Calu3 (cell line): ENCODE measurements at places on chromosomes 11 and 22. TPM values are rescaled to one million over a fixed set of nuclear protein-coding genes. Genes with fewer than 3 reads are reported as not detected.

The CD3D gene
- not detected in 2 replicates for total RNA-seq

The SAA4 gene
- 2.6 and 7.2 TPM in 2 replicates for total RNA-seq

The FDX1 gene
- 9.1 and 10.2 TPM in 2 replicates for total RNA-seq

The OR4C16 gene
- not detected in 2 replicates for total RNA-seq

The P2RY6 gene
- total RNA-seq, result 0.42 TPM in 1 of 2 replicates, not detected in the other

The SLC1A2 gene
- 0.37 and 0.40 TPM in 2 replicates for total RNA-seq

The FBLN1 gene
- total RNA-seq, result 28.4 and 28.6 TPM in 2 replicates

The FLRT1 gene
- total RNA-seq, result 0.09 and 0.10 TPM in 2 replicates

The ANO1 gene
- total RNA-seq, result 10.4 and 17.8 TPM in 2 replicates

The MSANTD4 gene
- 14.1 and 15.5 TPM in 2 replicates for total RNA-seq

The FGF4 gene
- total RNA-seq, result not detected in 2 replicates

The DRD4 gene
- total RNA-seq, result 1.3 TPM in 2 replicates

The CHCHD10 gene
- 155 and 181 TPM in 2 replicates for total RNA-seq

The EHF gene
- 286 and 299 TPM in 2 replicates for total RNA-seq
